Sigmoid colon (tissue), 7 donors: ENCODE measurements at places on chromosomes 7 and 10.

DNA sequence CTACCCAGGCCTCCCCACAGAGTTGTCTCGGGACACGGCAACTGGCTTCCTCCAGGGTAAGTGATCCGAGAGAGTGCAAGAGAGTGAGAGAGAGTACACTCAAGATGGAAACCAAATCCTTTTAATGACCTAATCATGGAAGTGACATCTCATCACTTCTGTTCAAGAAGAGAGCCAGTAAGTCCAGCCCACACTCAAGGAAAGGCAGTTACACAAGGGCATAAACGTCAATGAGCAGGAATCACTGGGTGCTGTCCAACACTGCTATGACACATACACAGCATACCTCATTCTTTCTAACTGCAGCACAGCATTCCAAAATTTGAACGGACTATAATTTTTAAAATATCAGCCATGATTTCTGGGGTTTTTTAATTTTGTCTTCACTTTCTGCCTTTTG lies 29.3 kb upstream of the OSBPL3 start:
- no peak overlapping the region for H3K27ac ChIP-seq
- no peaks in the 10 kb centered on the region for H3K27me3 ChIP-seq
- H3K4me3 ChIP-seq, result no peak overlapping the region
- H3K4me1 ChIP-seq, result no peaks in the 10 kb centered on the region
- no peaks in the 10 kb centered on the region for H3K36me3 ChIP-seq
- no peak for DNase-seq

DNA sequence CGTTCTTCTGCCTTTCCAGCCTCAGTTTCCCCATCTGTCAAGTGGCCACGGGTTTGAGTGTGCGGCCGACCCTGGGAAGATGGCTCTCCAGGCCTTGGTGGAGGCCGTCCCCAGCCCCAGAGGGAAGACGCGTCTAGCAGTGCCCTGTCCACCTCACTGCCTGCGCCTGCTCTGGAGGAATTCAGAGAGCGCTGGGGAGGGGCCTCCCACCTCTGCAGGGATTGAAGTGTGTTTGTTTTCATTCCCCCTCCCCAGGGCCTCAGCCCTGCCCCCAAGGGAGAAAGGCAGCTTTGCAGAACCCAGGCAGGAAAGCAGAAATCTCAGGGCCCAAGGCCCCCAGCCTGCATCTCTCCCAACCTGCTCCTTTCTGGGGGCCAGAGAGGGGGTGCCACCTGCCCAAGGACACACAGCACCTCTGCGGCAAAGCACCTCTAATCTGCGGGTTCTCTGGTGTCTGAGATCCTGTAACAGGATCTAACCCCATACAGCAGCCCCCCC lies 91.0 kb downstream of the MICALL2 start:
- no peak overlapping the region for H3K27ac ChIP-seq
- no peak overlapping the region for H3K4me3 ChIP-seq
- no peaks in the 10 kb centered on the region for H3K36me3 ChIP-seq
- DNase-seq, result no peak

GRCh38 chr7:117041007-117041406 lies 87.7 kb downstream of the ST7 start:
- H3K4me1 ChIP-seq, result peaks cover 28% of the 10 kb centered on the region
- DNase-seq, result no peak
- H3K36me3 ChIP-seq, result no peaks in the 10 kb centered on the region
- H3K4me3 ChIP-seq, result no peak overlapping the region
- H3K27me3 ChIP-seq, result no peaks in the 10 kb centered on the region

GRCh38 chr10:34908481-34908880 lies 93.4 kb upstream of the PARD3 start:
- peaks cover 6% of the 10 kb centered on the region for H3K4me1 ChIP-seq
- no peak overlapping the region for H3K4me3 ChIP-seq
- no peaks in the 10 kb centered on the region for H3K27me3 ChIP-seq

DNA sequence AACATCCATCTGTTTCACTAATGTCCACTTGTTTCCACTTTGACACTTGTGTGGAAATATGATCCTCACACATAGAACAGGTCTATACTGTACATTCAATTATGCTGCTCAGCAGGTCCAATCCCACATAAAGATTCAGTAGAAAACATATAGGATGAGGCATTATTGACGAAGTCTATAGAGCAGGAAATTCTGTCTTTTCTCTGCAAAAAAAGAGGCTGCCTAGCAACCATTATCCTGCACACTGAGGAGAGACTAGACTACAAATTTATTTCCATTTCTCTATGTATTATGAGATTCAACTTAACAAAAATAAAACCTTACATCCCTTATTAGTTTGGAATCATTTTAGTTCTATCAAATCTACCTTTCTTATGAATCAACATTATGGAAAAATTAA lies 204.6 kb upstream of the POM121L12 start:
- no peak overlapping the region for H3K27ac ChIP-seq
- H3K36me3 ChIP-seq, result no peaks in the 10 kb centered on the region
- no peaks in the 10 kb centered on the region for H3K27me3 ChIP-seq
- H3K4me3 ChIP-seq, result no peak overlapping the region
- no peak for DNase-seq

- H3K4me3 ChIP-seq, result no peak overlapping the region
- no peaks in the 10 kb centered on the region for H3K27me3 ChIP-seq
- DNase-seq, result no peak
Measured at GRCh38 chr7:127667759-127668530, 16.0 kb downstream of the SND1 start.

DNA sequence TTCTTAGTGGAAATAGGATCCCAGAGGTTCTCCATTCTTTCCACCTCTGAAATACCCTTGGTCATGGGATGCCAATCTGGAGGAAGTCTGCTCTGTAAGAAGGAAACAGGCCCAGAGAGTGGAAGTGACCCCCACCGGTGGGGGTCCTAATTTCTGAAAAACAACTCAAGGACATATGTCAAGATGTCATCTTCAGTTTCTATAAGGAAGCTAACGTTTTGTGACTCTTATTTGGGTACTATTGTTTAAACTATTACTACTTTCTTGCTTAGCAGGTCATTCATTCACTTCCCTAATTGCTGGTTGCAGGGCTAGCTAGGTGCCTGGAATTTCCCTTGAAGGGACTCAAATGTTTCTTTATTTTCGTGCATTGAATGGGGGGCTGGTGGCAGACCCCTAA lies 1.9 kb upstream of the ZNF775 start:
- H3K27me3 ChIP-seq, result no peaks in the 10 kb centered on the region
- DNase-seq, result no peak
- H3K4me3 ChIP-seq, result no peak overlapping the region

DNA sequence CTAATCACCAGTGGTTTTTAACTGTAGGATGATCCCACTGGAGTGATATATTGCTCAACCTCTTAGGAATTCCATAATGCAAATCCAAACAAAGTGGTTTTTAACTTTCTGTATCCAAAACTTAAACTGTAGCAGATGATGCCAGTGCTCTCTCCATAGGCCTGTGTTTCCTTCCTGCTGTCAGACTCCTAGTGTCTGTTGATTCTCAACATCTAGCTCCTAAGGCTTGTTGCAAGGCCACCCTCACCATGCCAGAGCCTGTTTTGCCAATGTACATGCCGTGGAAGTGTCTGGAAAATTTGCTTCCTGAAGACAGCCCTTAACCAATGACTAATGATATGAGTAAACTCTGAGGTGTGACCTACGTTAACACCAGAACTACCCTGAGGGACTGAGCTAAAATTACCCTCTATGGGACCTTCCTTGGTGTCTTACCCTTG lies 39.3 kb downstream of the C1GALT1 start:
- H3K4me1 ChIP-seq, result no peaks in the 10 kb centered on the region
- no peaks in the 10 kb centered on the region for H3K27me3 ChIP-seq
- no peaks in the 10 kb centered on the region for H3K36me3 ChIP-seq
- H3K4me3 ChIP-seq, result no peak overlapping the region
- DNase-seq, result no peak

GRCh38 chr10:44854693-44855350 lies 56.3 kb upstream of the TMEM72 start:
- H3K4me3 ChIP-seq, result no peak overlapping the region
- H3K27ac ChIP-seq, result no peak overlapping the region
- H3K27me3 ChIP-seq, result no peaks in the 10 kb centered on the region
- no peaks in the 10 kb centered on the region for H3K4me1 ChIP-seq
- no peak for DNase-seq
- no peaks in the 10 kb centered on the region for H3K36me3 ChIP-seq

- no peaks in the 10 kb centered on the region for H3K27me3 ChIP-seq
- peak overlapping the region; percentile 78 for H3K4me3 ChIP-seq
- H3K4me1 ChIP-seq, result no peaks in the 10 kb centered on the region
- no peaks in the 10 kb centered on the region for H3K36me3 ChIP-seq
Measured at GRCh38 chr7:66627151-66627681, 1.5 kb upstream of the KCTD7 start.

GRCh38 chr10:132400547-132401151 lies 3.6 kb downstream of the PWWP2B start:
- peaks cover 9% of the 10 kb centered on the region for H3K36me3 ChIP-seq
- DNase-seq, result peak; percentile 64
- no peaks in the 10 kb centered on the region for H3K4me1 ChIP-seq
- no peaks in the 10 kb centered on the region for H3K27me3 ChIP-seq

DNA sequence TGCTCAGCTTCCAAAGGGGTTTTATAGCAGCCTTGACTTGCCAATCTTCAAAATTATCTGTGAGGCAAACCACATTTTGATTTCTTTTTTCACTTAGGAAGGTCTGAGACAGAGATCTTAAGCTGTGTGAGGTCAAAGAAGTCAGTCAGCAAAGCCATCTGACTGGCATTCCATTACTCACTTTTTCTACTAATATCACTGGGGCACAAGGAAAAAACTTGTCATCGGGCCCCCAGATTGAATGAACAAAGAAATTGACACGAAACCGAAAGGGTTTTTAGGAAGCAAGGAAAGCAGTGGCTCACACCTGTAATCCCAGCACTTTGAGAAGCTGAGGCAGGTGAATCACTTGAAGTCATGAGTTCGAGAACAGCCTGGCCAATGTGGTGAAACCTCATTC lies 78.5 kb upstream of the FRMD4A start:
- H3K4me3 ChIP-seq, result no peak overlapping the region
- H3K4me1 ChIP-seq, result peaks cover 11% of the 10 kb centered on the region
- no peak overlapping the region for H3K27ac ChIP-seq

DNA sequence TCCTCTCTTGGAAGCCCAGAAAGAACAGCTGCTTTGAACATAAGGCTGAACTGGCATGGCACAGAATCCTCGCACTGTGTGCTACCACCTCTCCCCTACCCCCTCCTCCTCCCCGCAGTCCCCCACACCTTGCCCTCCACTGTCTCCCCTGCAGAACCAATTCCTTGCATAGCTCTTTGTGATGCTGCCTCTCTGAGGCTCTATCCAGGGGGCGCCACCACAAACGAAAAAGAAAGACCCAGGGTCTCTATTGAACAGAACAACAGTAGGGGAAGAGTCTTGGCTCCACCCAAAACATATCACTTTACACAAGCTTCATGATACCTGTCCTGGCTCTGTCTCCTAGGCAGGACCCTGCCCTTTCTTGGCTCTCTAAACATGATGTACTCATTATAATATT lies 26.2 kb upstream of the EBLN1 start:
- H3K36me3 ChIP-seq, result no peaks in the 10 kb centered on the region
- no peaks in the 10 kb centered on the region for H3K4me1 ChIP-seq
- peaks cover 8% of the 10 kb centered on the region for H3K27me3 ChIP-seq
- DNase-seq, result no peak
- no peak overlapping the region for H3K4me3 ChIP-seq

DNA sequence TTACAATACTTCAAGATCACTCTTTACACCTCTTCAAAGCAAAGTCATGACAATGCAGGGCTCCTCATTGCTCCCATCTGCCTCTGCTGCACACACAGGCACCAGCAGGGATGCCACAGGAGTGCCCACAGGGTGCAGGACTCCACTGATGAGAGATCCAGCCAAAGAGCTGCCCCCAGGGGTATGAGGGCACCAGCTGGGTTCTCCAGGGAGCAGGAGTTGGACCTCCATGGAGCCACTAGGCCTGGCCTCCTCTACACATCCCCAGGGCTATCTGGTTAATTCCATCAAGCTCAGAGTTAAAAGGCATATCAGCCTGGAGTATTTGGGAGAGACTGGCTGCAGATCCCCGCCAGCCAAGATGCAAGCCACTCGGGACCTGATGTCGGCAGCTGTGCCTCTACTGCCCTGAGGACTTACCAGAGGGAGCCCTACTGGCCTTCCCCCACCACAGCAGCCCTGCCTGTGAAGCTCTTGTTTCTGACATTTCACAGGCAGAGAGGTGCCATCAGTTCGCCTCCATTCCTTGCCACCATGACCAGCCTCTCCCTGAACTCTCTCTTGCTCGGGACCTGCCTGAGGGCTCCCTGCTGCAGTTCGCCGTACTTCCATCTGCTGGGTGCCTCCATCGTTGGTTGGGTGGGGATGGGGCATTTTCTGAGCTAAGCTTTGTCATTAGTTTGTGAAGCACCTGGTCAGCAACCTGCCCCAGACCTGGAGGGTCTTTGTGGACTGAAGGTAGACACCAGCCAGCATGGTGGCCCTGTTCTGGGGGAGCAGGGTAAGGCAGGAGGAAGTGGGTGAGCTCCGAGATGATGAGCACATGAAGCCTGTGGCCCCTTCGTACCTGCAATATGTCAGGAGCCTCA lies 12.5 kb upstream of the TRIM8 start:
- no peaks in the 10 kb centered on the region for H3K36me3 ChIP-seq
- no peak overlapping the region for H3K4me3 ChIP-seq
- peak overlapping the region; percentile 94 for H3K27ac ChIP-seq
- DNase-seq, result no peak

GRCh38 chr7:116653204-116653603 lies 18.8 kb upstream of the MET start:
- H3K36me3 ChIP-seq, result no peaks in the 10 kb centered on the region
- no peak for DNase-seq
- H3K27me3 ChIP-seq, result no peaks in the 10 kb centered on the region
- peak overlapping the region; percentile 49 for H3K27ac ChIP-seq
- H3K4me1 ChIP-seq, result no peaks in the 10 kb centered on the region

- no peaks in the 10 kb centered on the region for H3K36me3 ChIP-seq
- H3K27ac ChIP-seq, result no peak overlapping the region
- no peaks in the 10 kb centered on the region for H3K4me1 ChIP-seq
- H3K4me3 ChIP-seq, result no peak overlapping the region
- no peak for DNase-seq
Measured at GRCh38 chr7:68752485-68753178, 845.6 kb upstream of the AUTS2 start.

- no peak overlapping the region for H3K4me3 ChIP-seq
- no peak for DNase-seq
- no peak overlapping the region for H3K27ac ChIP-seq
- H3K4me1 ChIP-seq, result no peaks in the 10 kb centered on the region
- no peaks in the 10 kb centered on the region for H3K27me3 ChIP-seq
Measured at GRCh38 chr10:49131507-49132361, 2.1 kb downstream of the FAM170B start.

GRCh38 chr7:126700807-126701604 lies 551.7 kb downstream of the GRM8 start:
- no peaks in the 10 kb centered on the region for H3K27me3 ChIP-seq
- no peak overlapping the region for H3K4me3 ChIP-seq
- H3K4me1 ChIP-seq, result no peaks in the 10 kb centered on the region
- H3K36me3 ChIP-seq, result no peaks in the 10 kb centered on the region
- DNase-seq, result no peak
- H3K27ac ChIP-seq, result no peak overlapping the region
